Caudate nucleus (tissue), 63 donors: ENCODE measurements at places on chromosomes 1 and 21.

DNA sequence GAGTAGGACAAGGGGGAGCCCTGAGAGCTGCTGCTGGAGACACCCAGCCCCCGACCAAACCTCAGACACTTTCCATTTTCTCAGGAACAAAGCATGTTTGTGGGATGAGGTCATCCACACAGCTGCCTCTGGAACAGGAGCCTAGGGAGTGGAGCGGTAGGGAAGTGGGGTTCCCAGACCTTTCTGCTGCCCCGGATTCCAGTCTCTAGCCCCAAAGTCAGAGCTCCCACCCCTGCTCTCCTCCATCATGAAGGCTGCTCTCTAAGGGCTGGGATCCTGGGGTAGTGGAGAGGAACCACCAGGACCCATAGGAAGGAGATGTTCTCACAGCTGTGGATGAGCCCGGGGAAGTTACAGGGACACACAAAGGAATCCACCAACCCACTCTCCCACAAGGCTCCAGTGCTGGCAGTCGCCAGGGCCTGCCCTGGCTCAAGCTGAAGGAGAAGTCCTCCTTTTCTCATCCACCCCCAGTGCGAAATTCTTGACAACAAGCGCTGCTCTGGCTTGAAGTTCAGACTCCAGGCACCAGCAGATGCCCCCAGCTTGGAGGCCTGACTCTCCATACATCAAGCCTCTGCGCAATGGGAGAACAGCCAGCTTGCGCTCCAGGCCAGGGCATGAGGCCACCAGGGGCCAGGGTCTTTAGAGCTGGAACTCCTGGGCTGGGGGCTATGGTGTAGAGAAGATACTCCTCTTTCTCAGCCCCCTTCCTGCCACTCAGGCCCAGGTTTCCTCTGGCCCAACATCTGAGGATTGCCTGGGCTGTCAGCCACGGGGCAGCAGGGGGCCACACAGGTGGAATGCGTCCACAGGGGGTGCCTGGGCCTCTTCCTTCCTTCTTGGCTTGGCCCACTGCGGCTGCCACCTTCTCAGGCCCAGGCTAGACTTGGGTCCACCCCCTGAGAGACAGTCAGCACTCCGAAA is 4.5 kb downstream of the FHL3 start:
- DNase-seq, result no peak

DNA sequence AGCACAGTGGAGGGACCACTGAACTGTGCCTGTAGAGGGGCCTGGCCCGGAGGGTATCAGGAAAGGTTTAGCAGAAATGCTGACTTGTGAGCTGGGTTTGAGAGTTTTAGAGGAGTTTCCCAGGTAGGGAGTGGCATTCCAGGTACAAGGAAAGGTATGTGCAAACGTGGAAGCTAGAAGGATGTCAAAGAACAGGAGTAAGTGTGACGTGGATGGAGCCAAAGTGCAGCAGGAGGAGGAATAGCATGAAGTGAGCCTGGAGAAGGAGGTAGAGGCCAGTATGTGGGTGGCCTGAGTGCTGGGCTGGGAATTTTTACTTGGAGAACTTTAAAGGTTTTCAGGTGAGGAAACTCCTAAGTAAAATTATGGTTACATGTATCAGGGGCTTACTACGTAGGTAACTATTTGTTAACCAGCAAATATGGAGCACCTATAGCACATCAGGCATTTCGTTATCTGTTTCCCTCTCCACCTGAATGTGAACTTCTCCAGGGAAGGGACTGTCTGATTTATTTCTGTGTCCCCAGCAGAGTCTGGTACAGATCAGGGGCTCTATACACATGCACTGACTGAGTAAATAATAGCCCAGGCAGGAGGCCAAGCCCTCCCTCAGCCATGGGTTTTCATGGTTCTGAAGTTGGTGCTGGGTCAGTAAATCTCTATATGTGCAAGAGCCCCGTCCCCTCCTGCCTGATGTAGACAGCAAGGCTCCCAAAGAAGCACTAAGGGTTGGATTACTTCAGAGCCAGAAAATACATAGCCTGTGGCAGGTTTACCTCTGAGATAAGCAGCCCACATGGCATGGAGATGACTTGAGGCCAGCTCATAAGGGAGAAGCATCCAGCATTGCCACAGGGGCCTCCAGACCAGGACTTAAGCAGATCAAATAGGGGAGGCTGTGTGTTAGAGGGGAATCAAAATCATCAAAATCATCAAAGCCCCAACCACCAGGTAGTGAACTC is 43.4 kb downstream of the CDCP2 start:
- no peak for DNase-seq

DNA sequence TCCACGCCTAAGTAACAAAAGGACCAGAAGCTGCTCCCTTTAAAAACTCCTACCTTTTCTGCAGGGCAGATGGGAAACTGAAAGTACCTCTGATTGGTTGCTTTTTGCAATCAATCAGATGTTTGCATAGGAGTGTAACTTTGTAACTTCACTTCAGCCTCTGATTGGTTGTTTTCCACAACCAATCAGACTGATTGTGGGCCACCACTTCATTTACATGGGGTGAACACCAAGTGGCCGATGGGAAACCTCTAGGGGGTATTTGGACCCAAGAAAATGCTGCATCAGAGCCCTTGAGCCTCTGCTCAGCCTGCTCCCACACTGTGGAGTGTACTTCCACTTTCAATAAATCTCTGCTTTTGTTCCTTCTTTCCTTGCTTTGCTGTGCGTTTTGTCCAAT is 32.8 kb upstream of the CD1D start:
- no peak for DNase-seq

GRCh38 chr1:111952125-111952657 is 37.3 kb downstream of the KCND3 start:
- DNase-seq, result no peak

GRCh38 chr21:39085843-39086405 is 97.3 kb downstream of the PSMG1 start:
- DNase-seq, result no peak

- DNase-seq, result no peak
Observed at GRCh38 chr1:15339570-15339969, 70.1 kb upstream of the EFHD2 start.

- no peak for DNase-seq
Observed at GRCh38 chr1:10782491-10783244, 13.8 kb downstream of the CASZ1 start.

DNA sequence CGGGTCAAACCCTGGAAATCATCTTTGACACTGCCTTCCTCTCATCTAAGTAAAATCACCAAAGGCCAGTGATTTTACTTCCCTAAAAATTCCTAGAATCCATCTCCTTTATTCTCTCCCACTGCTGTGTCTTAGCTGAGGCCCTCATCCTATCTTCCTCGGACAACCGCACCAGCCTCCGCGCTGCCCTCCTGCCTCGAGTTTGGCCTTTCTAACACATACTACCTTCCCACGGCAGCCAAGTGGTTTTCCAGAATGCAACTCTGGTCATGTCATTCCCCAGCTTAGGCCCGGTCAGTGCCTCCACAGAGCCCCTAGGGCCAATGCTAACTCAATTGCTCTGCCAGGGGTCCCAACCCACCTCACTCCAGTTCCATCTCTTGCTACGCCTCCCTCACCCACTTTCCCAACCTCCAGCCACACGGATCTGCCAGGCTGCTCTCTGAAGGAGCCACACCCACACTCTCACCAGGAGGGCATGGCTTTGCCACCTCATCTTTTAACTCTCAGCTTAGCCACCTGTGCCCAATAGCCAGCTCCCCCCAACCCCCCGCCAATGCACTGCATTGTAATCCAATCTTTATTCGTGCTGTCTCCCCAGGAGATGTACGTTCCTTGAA is 6.8 kb downstream of the TMEM9 start:
- DNase-seq, result no peak

DNA sequence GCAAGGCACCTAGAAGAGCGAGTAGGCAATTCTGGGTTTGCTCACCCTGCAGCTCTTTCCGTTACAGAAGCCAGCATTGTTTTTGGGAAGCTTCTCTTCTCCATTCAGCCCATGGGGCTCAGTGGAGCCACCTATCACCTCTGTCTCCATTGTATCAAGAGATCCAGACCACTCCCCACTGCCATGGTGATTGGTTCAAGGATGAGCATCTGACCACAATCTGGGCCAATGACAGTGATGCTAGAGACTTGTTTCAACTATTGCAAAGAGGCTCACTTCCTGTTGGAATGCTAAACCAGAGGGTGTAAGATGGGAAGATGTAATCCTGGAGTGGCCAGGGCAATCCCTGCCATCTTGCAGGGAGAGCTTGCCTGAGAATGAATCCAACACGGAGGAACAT is 6.6 kb downstream of the SPATA21 start:
- no peak for DNase-seq
